ENCODE measurements at places on chromosomes 11 and 22.

DNA sequence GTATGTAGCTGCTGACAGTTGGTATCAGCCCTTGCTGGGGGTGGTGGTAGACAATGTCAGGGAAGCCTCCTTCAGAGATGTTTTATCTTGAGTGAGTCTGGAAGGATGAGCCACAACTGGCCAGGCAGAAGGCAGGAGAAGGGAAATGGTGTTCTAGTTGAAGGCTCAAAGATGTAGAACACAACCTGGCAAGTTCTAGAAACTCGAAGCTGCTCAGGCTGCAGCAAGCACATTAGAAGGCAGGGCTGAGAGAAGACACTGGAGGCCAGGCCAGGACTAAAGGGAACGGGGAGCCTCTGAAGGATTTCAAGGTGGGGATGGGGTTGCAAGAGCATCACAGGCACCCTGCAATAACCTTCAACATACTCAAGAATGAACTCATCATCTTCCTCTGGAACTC lies 40.4 kb downstream of the USP35 start:
- no peak for DNase-seq

GRCh38 chr11:50423208-50423607 lies 390.5 kb downstream of the OR4C45 start:
- DNase-seq, result no peak

GRCh38 chr22:19663286-19663815 lies 51.0 kb upstream of the SEPTIN5 start:
- DNase-seq, result peak; percentile 50

DNA sequence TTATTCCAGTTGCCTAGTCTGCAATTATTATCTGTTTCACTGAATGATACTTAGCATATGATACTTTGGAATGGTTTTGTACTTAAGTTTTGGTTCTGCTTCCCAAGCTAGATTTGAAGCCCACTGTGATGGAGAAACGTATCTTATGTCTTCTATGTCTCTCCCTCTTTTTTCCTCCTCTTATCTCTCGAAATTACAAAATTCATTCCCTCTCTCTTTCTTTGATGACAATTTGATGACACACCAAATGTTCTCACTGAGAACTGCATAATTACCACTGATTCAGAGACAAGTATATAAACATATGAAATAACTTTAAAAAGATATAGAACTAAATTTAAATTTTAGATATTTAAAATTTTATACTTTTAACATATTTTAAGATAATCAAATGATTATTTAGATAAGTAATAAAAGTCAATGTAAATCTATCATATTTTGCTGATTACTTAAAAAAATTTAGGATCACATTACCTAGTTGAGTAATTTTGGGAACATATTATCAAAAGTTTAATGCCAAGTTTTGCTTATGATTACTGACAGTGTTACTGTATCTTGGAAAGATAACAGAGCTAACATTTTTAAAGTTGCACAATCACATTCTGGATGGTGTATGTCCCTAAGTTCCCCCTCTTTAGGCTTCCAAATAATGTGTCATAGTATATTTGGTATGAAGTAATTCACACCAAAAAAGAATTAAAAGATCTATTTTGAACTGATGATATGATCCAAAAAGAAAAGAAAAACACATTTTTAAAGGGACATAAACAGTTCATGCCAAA lies 255.3 kb downstream of the SBF2 start:
- DNase-seq, result no peak

DNA sequence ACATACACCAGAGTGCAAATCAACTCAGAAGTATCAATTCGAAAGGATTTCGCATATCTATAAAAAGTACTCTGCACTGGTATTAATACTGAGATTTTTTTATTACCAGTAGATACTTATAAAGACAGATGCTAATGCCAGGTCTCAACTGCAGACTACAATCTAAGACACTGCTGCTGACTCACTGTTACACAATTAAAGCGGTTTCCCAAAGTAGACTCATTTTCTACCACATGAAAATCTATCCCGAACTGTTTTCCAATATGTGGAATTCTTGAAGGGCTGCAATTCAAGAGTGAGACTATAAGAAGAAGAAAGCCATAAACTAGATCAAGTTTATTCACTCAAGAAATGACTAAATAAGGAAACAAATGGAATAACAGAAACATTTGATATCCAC lies 57.2 kb upstream of the ARHGAP32 start:
- DNase-seq, result peak; percentile 88

GRCh38 chr22:47495110-47495509 lies 732.7 kb downstream of the TBC1D22A start:
- no peak for DNase-seq

GRCh38 chr22:30436196-30436595 lies 10.6 kb downstream of the MTFP1 start:
- DNase-seq, result no peak

GRCh38 chr11:60867871-60868681 lies 734 bp downstream of the ZP1 start:
- DNase-seq, result no peak

DNA sequence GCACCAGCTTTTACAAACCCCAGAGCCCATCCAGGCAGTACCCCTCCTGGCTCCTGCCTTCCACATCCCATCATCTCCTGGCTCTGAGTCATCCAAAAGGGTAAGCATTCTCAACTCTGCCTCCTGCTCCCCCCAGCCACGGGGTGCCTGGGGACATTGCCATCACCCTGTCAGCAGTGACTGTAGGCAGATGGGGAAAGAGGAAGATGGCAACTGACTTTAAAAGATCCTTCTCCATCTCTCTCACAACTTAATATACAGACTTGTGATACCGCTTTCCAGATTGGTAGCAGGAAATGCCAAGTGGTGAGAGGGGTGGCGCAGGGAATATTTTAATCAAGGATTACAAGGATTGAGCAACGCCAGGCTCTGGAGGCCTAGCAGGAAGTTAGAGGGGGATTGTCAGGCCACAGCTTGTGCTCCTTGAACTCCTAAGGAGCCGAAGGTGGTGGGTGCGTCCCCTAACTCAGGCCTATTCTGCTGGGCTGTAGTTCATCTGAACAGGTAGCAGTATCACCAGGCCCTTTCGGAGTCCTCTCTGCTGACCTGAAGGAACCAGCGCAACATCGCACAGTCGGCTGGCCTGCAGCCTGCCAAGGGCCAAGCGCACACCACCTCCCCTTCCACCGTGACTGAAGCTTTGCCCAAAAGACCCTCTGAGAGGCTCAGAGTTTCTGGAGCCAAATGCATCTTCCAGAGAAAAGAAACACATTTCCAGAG lies 83.3 kb downstream of the ZC3H12C start:
- peak; percentile 77 for DNase-seq

GRCh38 chr11:17691550-17691949 lies 27.8 kb upstream of the MYOD1 start:
- DNase-seq, result peak; percentile 30

DNA sequence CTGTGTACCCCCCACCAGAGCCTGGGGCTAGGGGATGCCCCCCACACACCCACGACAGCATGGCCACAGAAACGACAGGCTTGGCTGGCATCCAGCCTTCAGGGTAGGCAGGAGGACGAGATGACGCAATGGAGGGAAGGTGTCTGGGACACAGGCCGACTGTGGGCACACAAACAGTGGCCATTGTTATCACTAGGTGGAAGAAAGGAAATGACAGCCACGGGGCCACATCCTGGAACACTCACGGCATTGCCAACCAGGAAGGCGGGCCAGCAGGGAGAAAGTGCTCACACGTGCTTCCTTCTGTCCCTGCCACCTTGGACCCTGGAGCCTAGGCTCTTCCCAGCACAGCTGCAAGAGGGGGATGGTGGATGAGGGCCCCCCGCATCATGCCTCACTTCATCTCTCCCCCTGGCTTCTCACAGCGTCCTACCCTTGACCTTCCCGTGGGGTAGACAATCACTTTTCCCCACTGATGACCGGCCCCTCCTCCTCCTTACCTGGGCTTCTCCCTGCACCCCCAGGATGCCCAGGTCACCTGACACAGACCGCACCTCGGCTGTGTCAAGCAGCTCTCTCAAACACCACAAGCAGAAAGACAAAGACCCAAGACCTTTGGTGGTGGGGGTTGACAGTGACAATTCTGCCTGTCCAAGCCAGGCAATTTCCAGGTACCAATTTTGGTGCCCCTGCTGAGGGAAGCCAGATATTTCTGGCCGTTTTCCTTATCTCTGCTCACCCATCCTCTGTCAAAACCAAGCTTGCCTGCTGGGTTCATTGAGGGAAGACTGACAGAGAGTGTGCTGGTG lies 8.6 kb downstream of the PLA2G6 start:
- DNase-seq, result peak; percentile 73

GRCh38 chr22:38614332-38615063 lies 41.7 kb downstream of the FAM227A start:
- DNase-seq, result no peak

DNA sequence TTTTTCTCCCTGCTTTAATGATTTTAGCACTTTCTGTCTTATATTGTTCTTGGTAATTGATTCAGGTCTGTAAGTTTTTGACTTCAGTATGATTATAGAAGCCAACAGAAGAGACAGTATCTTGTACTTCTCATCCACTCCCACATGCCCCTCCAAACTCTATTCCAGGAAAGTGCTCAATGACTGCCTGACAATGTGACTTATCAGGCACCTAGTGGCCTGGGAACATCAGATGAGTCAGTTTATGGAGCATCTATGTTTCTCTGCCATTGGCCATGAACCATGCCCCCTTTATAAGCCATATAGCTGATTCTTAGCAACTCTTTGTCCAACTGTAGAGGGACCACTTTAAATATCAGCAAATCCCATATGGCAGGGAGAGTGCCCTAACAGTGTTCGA lies 179.2 kb upstream of the MTMR2 start:
- DNase-seq, result peak; percentile 55

DNA sequence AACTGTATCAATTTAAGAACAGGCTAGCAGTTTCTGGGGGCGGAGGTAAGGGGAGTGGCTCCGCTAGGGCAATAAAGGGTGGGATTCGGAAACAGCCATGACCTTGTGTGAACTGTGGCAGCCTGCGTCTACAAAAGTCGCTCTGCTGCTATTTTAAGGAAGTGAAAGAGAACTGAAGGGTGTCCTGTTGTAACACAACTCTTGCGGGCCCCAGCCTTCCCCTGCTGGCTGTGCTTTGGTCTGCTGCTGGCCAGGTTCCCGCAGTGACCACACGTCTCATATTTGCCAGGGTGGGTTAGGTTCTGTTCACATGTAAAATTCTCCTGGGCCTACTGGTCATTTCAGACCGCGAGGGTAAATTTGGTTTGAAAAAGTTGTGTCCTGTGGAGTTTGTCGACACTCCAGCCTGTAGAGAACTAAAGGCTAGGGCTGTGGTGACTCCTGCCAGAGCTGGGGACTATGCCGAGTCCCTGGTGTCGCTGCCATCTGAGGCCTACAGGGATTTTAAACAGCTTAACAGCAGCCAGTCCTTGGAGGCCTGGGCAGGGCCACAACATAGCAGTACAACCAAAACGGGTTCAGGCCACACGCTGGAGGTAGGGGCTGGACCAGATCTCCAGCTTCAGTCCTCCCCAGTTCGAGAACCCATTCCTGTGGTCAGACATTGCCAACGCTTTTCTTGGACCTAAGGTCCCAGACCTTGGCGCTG lies 1.1 kb upstream of the PPFIBP2 start:
- DNase-seq, result no peak

DNA sequence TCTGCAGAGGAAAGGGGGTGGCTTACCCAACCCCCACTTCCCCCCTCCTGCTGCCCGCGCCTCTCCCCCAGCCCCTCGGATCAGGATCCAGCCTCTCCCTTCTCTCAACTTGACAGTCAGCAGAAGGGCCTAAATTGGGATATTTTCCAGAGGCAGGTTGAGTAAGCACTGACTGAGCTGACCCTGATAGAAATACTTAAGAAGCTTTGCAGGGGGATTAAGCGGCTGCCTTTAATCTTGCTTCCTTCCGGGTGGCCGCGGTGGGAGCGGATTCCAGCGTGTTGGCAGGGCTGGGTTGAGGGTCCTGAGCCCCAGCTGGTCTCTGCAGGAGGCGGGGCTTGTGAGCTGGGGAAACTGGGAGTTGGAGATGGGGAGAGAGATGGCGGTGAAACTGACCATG lies 445.2 kb downstream of the NTM start:
- no peak for DNase-seq

GRCh38 chr11:13429836-13430235 lies 33.2 kb downstream of the BTBD10 start:
- DNase-seq, result peak; percentile 49

DNA sequence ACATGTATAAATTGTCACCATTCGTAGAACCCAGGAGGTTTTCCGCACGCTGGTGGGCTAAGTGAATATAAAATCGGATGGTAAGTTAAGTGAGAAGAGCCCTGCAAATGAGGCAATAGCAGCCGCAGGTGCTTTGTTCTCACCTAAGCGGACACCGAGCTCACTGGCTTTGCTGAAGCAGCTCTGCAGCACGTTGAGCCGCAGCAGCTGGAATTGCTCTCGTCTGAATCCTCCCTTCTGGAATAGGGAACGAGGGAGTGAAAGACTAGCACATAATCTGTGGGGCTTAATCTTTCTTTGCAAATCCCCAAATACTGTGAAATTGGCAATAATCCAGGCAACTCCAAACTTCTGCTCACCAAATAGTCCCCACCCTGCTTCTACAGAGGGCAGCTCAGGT lies 488.1 kb downstream of the NTM start:
- DNase-seq, result no peak

DNA sequence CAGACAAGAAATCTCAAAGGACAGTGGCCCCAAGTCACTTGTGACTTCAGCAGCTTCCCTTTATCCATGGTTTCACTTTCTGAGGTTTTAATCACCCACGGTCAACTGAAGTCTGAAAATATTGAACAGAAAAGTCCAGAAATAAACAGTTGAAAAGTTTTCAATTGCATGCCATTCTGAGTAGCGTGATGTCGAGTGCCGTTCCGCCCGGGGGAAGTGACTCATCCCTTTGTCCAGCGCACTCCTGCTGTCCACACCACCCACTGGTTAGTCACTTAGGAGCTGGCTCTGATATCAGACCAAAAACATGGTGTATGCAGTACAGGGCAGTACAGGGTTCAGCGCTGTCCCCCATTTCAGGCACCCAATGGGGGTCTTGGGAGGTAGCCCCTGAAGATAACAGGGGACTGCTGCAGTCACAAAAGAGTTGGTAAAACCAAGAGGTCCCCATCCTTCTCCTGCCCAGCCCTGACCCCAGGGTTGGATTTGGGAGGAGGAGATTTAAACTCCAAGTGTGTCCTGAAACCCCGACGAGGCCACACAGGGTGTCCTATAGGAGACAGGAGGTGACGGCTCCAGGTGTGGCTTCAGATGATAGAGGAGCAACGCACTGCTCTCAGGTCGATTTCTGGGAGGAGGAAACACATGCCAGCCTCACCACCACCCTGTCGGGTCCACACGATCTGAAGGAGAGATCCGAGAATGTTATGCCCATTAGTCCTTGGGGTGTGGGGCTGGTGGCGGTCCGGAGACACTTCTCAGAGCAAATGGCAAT lies 390.1 kb downstream of the CTTN start:
- peak; percentile 89 for DNase-seq

DNA sequence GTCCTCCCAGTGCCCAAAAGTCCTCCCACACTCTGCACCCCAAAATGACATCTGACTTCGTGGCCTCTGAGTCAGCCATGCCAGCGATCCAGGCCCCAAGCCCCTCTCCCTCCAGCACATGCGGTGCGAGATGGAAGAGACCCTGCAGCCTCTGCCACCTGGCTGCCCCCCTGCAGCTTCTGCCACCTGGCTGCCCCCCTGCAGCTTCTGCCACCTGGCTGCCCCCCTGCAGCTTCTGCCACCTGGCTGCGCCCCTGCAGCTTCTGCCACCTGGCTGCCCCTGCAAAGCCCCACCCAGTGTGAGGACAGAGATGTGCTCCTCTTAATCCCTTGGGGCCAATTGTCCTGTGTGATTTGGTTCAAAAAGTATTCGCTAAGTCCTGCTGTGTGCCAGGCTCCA lies 68.0 kb downstream of the WNT7B start:
- no peak for DNase-seq

Measured in M059J (cell line).